CD8-positive, alpha-beta T cell (primary cell): ENCODE measurements at places on chromosomes 3 and 15.

GRCh38 chr3:133451309-133451708 lies 51.5 kb downstream of the BFSP2 start:
- no peak for DNase-seq

- no peak for DNase-seq
Observed at GRCh38 chr3:192830291-192831110, 87.2 kb downstream of the MB21D2 start.

DNA sequence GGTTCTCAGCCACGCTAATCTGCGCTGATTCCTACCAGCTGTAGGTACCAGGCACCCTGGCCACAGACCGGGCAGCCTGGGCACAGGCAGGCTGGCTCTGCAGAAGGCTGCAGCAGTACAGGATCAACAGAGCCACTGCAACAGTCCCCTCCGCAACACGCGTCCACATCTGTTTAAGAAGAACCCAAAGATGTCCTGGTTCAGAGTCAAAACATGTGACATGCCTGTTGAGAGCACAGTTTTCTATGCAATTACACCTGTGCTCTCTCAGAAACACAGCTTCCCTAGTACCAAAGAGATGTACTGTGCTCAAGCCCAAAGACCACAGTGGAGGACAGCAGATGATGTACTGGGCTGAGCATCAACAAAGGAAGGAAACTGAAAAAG lies 18.8 kb downstream of the LRIG1 start:
- DNase-seq = no peak

GRCh38 chr3:63004448-63004847 lies 129.2 kb upstream of the CADPS start:
- no peak for DNase-seq

DNA sequence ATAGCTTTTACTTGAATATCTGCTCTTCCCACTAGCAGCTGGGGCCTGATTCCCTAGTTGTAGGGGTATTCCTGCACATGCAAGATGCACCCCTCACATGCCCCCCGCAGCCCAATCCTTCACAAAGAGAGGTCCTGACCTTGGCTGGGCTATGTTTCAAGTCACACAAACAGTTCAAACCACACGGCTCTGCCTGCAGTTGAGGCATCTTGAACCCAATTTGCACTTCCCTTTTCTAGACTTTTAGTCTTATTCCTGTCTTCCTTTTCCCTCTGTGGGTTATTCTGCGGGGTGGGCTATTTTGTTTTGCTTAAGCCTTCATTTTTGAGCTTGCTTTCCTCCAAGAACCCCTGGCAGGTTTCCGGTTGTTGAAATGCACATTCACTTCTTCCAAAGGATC lies 13.3 kb upstream of the CCR1 start:
- no peak for DNase-seq

GRCh38 chr3:7546253-7546652 lies 685.3 kb downstream of the GRM7 start:
- DNase-seq = no peak

GRCh38 chr15:25777037-25777436 lies 86.1 kb downstream of the ATP10A start:
- no peak for DNase-seq

DNA sequence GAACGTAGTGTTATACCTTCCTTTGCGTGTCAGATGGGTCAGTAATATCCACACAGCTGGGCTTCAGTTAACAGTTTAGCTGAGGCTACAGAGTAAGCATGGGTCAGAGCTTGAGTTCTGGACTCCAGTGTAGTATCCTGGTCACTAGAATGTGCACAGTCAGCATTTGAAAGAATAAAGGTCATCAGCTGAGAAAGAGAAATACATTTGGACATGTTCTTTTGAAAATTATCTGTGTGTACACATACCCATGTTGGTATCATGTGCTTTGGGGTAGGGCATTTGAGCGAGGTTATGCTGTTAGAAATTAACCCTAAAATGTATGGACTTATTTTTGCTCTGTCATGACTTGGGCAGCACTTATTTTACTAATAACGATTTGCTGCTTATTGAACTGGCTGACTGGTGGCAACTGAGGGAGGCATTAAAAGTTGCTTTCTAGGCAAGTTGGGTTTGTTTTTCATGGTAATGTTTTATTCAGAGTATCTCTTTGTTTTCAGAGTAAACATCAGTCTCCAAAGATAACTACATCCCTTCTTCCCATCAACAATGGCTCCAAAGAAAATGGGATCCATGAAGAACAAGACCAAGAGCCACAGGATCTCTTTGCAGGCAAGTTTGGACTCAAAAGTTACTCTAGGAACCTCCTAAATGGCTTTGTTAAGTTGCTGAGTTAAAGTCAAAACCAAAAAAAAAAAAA lies 16.4 kb downstream of the SNX1 start:
- DNase-seq = no peak

DNA sequence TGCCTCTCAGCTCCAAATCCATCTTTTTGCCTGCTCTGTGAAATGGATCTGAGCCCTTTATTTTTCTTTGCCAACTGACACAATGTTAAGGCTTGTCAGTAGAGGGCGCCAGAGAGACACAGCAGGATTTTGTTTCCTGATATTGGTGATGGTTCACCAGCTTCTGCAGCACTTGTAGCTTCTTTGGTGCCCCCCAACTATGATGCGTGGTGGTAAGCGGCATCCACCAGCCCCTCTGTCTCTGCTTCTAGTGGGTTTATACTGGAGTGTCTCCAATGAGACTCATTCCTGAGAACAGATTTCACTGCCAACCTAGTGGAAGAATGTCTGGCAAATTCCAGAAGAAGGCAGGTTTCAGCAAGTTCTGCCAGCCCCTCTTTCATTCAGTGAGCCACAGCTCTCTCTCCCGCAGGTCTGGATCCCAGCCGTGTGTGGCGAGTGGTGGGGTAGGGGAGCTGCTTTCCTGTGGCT lies 471.9 kb upstream of the FRG2C start:
- DNase-seq = peak; percentile 42

DNA sequence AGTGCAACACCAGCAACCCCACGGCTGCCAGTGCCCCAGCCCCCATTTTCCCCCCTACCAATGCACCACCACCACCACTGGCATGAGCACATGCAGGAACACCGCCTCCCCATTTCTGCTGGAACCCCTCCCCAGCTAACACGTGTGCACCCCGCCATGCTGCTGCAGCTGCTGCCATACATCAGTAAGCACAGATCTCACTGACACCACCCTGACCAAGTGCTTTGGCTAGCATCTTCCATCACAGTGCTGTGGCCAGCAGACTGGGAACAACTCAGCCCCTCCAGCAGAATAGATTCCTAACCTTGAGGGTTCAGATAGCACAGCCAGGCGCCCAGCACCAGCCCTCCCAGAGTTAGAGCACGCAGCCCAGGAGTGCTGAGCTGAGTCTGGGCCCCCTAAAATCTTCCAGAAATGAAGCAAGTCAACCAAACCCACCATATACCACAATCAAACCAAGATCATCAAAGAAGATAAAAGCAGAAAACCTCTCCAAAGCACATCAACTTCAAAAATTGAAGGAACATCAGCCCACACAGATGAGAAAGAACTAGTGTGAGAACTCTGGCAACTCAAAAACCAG lies 81.2 kb upstream of the CDV3 start:
- no peak for DNase-seq
